Germinal center (tissue), 1 donor: ENCODE measurements at places on chromosomes 12 and 14.
A peak's percentile ranks its signal among the peaks of the same experiment; 100 is the strongest.

DNA sequence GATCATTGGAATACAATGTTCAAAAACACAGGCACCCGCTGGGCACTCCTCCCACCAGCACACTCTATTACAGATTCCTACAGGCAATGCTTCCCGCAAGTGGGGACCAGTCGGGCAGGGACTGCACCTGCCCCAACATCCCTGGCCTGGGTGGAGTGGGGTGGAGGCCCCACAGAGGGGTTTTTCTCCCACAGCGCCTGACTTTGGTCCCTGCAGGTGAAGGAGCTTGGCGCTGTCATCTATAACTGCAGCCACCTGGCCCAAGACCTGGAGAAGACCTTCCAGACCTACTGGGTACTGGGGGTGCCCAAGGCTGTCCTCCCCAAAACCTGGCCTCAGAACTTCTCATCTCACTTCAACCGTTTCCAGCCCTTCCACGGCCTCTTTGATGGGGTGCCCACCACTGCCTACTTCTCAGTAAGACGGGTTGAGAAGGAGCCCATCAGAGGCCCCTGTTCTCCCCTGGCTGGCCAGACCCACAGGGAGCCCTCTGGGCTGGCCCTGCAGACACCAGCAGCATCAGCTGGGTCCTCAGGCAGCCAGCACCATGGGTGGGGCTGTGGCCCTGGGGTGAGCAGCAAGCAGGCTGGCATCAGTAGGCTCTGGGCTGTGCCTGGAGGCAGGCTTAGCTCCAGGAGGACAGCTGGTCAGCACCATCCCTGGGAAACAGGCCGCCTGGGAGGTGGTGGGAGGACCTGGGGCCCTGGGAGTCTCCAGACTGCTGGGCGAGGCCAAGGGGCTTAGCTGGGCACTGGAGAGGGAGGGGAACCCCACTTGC lies 6.0 kb downstream of the PLD4 start:
- DNase-seq, result no peak

- no peak for DNase-seq
Measured at GRCh38 chr14:57737598-57737997, 128.3 kb downstream of the SLC35F4 start.

DNA sequence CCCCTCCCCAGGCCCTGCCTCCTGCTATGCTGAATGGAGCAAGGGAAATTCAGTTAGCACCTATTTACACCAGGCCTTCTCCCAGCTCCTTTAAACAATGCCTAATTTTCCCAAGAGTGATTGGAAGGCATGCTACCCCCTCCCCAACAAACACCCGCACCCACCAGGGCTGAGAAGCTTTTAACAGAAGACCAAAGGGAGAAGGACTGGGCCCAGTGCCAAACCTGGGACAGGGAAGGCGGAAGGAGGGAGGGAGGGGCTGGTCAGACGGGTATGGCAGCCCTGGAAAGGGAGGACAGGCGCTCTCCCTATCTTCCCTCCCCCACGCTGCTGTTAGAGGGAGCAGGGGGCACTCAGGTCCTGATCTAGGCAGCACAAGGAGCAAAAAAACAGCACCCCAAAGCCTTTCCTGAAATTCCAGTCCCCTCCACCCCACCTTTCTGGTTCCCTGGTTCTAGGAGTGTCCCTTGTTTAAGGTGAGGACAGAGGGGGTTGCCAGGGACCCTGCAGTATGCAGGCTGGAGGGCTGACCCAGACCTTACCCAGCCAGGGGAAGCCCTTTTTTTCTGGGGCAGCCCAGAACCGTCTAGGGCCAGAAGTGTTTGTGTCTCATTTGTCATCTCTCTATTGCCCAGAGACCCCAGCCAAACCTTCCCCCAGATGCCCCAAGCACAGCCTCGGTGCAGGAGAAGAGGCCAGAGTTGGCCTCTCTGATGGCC lies 2.4 kb upstream of the KRT8 start:
- DNase-seq, result no peak

- DNase-seq, result no peak
Measured at GRCh38 chr14:67187826-67188225, 1.4 kb upstream of the GARIN2 start.

DNA sequence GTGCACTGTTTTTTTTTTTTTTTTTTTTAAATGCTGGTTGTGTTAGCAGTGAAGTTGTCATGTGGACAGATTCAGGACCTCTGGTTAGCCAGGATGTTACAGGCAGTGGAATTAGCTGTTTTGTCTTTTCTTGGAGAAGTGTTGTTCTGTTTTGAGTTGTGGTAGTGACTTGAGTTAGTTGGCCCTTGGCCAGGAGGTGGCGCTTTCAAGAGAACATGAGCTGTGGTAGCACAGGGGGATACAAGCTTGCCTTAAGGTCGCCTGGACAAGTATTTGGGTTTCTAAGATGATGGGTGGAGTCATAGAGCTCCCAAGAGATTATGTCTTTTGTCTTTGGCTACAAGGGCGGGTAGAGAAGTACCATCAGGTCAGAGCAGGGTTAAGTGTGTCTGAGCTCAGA lies 33.3 kb upstream of the CCDC198 start:
- no peak for DNase-seq

GRCh38 chr12:26340649-26341048 lies 145.3 kb downstream of the SSPN start:
- DNase-seq, result peak; percentile 26

DNA sequence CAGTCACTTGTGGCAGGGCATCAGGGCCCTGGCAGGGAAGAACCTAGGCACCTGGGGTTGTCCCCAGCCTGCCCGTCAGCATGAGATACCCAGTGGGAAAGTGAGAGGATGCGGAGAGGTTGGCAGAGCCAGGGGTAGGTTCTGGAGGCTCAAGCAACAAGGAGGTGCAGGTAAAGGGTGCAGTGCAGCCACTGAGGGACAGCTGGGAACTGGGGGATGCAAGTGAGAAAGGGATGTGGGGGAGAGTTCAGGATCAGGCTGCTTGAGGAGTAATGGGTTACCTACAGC lies 18.7 kb downstream of the VASH1 start:
- DNase-seq, result no peak

DNA sequence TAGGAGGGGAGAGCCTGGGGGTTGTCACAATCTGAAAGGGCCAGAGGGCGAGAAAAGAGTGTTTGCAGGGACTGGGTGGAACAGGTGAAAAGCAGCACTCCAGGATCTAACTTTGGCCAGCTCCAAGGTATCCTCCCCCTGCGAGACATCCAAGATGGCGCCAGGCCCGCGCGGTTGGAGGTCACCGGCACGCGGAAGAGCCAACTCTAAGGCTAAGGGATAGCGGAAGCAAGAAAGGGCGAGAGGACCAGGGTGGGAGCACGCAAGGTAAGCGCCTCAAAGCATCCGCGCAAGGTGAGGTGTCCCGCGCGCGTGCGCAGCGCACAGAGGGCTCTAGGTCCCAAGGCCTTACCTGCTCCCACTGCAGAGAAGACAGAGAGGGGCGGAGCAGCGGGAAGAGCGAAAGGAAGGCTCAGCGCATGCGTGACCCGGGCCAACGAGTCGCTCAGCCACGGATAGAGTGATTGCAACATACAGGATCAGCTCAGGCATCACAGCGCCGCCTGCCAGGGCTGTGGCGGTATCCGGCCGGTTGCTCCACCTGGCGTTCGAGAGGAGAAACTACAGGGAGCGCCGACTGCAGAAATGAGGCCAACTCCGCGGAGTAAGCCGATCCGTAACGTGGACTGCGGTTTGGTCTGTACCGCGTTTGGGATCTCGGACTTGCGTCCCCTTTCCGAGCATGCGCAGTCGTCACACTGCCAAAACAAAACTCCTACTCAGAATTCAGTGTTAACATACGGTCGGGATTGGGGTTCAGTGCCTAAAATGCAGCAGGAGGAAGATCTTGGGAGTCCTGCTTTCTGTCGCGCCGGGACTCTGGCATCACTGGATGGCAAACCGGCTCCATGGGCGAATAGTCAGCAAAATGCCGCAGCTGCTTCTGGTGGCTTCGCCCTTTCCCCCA lies at the start of gene ATP5MC2:
TSS of gene ATP5MC2 (minus strand) at position 383 of the 907 bp plus-strand sequence. CDS start 3,469 bp downstream, outside the sequence.
- DNase-seq, result peak; percentile 96

DNA sequence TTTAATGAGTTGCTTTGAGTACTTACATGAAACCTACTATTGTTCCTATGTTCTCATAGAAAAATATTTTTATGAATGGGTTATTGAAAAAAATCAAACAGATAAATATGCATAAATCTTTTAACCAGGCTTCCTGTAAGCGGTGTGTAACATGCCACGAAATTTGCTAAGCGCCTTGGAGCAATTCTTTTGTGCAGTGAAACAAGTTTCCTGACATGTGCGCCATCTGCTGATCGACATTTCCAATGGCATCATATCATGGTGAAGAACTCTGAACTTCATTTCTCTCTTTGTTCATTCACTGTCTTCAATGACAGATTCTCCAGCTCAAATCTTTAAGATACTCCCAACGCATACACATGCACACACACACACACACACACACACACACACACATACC lies 145.6 kb upstream of the NAV3 start:
- peak; percentile 4 for DNase-seq

GRCh38 chr12:104505095-104505818 lies 48.5 kb downstream of the CHST11 start:
- peak; percentile 74 for DNase-seq

GRCh38 chr14:74698465-74698864 lies 14.4 kb downstream of the AREL1 start:
- DNase-seq, result no peak

DNA sequence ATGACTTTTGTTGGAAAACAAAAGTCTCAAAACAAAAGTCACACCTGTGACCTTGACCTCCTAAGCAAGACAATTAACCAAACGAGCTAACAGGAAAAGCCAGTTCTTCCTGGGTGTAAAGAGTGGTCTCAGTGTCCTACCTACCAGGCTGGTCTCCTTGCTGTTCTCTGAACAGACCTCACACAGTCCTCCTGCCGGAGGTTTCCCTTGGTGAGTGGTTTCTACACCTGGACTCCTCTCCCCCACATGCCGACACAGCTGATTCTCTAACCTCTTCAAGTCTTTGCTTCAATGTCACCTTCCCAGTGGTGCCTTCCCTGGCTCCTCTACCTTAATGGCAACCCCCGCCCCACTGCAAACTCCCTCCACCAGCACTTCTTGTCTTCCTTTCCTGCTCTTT lies 238.6 kb downstream of the ZFP36L1 start:
- DNase-seq, result no peak

DNA sequence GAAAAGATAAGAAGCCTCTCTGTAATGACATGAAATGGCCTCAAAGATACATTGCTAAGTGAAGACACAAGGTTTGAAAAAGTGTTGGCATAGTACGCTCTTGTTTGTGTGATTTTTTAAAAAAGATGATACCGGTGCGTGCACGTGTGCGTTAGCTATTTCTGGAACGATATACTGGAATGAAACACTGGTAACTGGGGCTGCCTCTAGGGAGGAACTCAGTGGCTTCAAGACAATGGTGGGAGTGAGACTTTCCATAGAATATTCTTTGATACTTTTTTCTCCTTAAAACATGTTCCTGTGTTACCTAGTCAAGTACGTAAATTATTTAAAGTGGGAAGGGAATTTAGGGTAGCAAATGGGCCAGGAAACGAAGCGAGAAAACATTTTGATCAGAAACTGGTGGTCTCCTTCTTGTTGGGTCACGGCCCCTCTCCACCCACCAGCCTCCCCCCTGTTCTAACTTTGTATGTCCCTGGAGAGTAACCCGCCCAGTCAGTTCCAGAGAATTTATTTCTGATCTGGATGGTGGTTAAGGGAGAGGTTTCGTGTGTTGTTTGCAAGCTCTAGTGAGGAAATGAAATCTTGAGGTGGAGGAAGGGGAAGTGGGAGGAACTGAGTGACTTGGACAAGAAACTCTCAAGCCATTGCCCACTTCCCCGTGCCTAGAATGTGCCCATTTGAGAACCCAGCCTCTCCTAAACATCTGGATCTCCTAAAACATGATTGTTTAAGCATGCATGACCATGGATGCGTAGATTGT lies 6.6 kb downstream of the FGF6 start:
- DNase-seq, result peak; percentile 37
